ENCODE measurements at places on chromosomes 13 and 19. TPM values are rescaled to one million over a fixed set of nuclear protein-coding genes. Genes with fewer than 3 reads are reported as not detected.

DNA sequence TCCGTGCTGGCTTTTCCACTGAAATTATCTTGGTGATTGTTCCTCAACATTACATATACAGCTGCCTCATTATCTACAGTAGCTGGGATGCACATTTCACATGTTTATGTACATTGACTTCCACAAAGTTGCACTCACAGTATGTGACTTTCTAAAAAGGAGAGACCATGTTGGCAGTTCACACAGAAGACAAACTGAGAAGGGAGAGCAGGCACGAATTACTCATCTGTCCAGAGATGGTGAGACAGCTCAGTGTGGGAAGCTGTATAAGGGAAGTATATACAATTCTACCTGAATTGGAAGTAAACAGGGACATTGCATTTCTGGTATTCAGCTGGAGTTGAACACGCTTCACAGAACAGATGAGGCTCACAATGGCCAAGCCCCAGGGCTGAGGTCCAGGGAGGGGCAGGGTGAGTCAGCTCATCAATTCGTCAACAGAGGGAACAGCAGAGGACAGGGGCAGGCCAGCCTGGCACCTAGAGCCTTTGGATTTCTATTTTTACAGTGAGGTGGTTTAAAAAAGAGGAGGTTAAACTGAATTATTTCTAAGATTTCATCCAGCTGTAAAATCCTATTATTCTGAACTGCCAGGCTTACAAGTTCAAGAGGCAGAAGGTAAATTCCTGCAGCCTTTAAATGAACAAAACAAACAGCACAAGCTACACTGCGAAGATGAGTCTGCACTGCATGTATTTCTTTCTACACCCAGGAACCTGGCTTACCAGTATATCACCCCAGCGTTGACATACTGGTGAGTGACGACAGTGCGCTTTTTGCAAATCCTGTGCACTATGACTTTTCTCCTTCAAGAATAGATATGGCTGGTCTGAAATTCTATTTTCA, 9.8 kb downstream of the PARP4 start:
- H3K27me3 ChIP-seq = no peaks in the 10 kb centered on the region
- no peak overlapping the region for H3K27ac ChIP-seq
- DNase-seq = no peak
- H3K36me3 ChIP-seq = peaks cover 41% of the 10 kb centered on the region
- peaks cover under 1% of the 10 kb centered on the region for H3K4me1 ChIP-seq

Gene ZNF439
- 10.2 TPM for total RNA-seq

Gene CYP4F12
- not detected for total RNA-seq

- H3K36me3 ChIP-seq = no peaks in the 10 kb centered on the region
- no peaks in the 10 kb centered on the region for H3K4me1 ChIP-seq
- H3K27me3 ChIP-seq = no peaks in the 10 kb centered on the region
- no peak overlapping the region for H3K4me3 ChIP-seq
Measured at GRCh38 chr19:43372462-43372861, 19.0 kb downstream of the CD177 start.

Gene TEX26
- total RNA-seq = not detected

All from activated CD8-positive, alpha-beta T cell treated with anti-CD3 and anti-CD28 coated beads, Interleukin-2, amount 10 ng/mL, durations not matched to agents 7 days and 5 days (primary cell).